ENCODE measurements at places on chromosomes 6 and 20.

DNA sequence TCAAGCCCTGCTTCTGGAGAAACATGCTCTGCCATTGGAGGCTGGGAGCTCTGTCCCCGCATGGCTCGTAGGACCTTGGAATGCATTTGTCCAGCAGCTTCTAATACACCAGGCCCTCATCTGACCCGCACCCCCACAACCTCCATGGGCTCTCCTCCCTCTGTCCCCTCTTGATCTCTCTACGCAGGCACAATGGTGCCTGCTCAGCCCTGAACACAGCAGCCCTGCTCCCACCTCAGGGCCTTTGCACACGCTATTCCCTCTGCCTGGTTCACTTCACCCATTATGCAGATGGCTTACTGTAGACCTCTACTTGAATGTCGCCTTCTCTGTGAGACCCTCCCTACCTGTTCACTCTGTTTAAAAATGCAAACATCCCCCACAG, 27.0 kb upstream of the PTGIS start:
- no peak for DNase-seq

DNA sequence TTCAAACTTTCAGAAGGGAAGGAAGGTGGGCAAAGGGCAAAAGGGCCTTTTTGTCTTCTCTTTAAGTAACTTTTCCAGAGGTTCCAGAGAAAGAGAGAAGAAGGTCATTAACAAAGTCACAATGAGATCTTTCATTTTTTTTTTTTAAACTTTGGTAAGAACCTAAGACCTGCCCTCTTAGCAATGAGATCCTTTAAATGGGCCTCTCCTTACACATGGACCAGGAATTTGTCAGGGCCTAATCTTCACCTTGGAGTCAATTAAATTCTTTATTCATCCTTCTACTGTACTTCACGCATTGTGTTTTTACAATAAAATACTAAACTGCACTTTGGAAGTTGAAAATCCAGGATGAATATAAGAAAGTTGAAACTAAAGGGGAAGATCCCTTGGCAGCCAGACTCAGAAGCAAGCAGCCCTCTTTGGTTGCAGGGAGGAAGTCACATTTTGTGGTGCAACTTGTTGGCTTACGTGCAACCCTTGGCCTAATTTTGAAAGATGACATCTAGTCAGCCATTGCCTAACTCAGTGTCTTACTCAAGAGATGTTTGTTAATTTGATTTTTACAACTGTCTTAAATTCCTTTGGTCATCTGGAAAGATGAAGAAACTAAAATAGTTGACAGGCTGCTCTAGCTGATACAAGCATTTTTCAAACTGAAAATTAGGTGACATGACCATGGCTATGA, 11.9 kb upstream of the TMEM170B start:
- DNase-seq: no peak

DNA sequence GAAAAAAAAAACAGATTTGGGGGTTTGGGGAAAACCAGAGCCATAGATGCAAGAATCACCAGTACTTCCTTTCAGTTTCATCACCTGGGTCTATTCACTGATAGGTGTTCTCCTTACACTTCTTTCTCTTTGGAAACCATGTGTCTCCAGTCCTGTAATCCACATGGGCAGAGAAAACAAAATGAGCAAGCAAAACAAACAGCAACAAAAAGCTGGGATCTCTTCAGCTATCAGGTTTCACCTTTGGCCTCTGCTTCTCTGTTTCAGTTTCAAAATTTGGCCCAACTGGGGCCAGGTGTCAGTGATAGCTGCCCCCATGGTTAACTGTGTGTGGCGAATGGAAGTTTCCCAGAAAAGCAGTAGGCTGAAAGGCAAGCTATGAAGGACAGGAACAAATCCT, 220.0 kb upstream of the THBS2 start:
- DNase-seq: no peak

GRCh38 chr20:9109566-9109965, 40.7 kb downstream of the PLCB4 start:
- no peak for DNase-seq

DNA sequence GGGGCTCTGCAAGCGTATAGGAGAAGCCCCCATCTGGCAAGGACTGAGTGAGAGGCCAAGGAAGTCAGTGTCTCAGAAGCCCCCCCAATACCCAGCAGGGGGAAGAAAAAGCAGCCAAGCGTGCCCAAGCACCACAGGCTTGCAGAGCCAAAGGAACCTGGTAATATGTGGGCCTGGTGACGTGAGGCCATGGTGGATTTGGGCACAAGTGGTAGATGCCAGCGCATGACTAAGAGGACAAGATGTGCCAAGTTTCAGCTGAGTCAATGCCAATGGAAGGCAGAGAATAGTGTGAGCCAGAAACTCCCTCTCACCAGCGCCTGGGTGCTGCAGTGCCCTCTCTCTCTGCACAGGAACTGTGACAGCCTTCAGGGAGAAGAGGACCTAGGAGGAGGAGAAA, 110.0 kb downstream of the QRSL1 start:
- DNase-seq: no peak

DNA sequence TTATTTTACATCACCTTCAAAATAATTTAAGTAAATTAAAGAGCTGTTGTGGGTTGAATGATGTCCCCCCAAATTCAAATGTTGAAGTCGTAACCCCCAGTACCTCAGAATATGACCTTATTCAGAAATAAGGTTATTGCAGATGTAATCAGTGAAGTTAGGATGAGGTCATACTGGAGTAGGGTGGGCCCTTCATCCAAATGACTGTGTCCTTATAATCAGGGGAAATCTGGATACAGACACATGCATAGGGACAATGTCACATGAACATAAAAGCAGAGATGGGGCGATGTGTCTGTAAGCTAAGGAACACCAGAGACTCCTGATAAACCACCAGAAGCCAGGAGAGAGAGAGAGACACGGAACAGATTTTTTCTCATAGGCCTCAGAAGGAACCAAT, 13.3 kb upstream of the IL20RA start:
- DNase-seq: no peak

- no peak for DNase-seq
Observed at GRCh38 chr6:70860920-70861319, 95.9 kb downstream of the B3GAT2 start.

DNA sequence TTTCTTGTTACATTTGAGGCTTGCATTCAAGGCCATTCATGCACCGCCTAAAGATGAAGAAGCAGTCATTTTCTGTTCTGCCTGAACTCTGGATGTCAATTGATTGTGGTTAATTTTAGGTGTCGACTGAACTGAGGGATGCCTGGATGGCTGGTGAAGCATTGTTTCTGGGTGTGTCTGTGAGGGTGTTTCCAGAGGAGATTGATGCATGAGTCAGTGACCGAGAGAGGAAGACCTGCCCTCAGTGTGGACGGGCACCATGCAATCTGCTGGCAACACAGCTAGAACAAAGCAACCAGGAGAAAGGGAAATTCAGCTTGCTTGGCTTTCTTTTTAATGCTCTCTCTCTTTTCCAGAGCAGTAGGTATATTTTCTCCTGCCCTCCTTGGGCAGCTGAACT, 164.1 kb upstream of the ECI2 start:
- DNase-seq: no peak

DNA sequence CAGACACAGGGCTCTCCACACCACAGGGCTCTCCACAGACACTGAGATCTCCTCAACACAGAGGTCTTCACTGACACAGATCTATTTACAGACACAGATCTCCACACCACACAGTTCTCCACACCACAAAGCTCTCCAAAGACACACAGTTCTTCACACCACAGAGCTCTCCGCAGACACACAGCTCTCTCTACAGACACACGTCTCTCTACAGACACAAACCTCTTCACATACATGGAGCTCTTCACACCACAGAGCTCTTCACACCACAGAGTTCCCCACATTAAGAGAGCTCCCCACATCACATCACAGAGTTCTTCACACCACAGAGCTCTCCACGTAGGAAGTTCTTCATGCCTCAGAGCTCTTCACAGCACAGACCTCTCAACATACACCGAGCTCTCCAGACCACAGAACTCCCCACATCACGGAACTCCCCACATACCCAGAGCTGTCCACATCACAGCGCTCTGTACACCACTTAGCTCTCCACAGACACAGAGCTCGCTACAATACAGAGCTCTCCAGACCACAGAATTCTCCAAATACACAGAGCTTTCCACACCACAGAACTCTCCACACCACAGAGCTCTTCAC, 53.9 kb downstream of the ERMARD start:
- DNase-seq: no peak

- DNase-seq: no peak
Observed at GRCh38 chr6:87431263-87431662, 23.5 kb downstream of the CFAP206 start.

GRCh38 chr6:143586557-143586956, 75.0 kb upstream of the FUCA2 start:
- no peak for DNase-seq

DNA sequence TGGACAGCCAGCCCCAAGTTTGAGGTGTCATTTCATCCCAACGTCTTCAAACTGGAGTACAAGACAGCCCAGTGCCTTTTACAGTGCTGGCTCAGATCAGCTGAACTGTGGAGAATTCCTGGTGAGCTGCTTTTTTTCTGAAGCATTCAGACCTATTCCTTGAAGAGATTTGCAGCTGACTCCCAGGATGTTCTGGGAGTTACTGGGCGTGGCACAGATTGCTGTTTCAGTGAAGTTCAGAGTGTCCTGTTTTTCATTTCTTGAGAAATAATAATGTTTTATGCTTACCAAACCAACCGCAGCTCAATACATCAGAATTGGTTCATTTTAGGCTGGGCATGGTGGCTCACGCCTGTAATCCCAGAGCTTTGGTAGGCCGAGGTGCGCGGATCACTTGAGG, 33.4 kb upstream of the SRPK1 start:
- no peak for DNase-seq

GRCh38 chr20:31788578-31788977, 30.6 kb upstream of the MYLK2 start:
- no peak for DNase-seq

- no peak for DNase-seq
Observed at GRCh38 chr6:131997429-131998153, 46.4 kb upstream of the CCN2 start.

- DNase-seq: no peak
Observed at GRCh38 chr6:113437566-113437965, 419.6 kb upstream of the MARCKS start.
